ENCODE measurements at places on chromosomes 2 and 18. TPM values are rescaled to one million over a fixed set of nuclear protein-coding genes. Genes with fewer than 3 reads are reported as not detected.

- DNase-seq: peak; percentile 10
Observed at GRCh38 chr2:117745537-117745936, 69.0 kb upstream of the DDX18 start.

- no peak for DNase-seq
Observed at GRCh38 chr18:36628435-36629137, 200.2 kb downstream of the TPGS2 start.

GRCh38 chr2:235495373-235496238 is 1.8 kb downstream of the AGAP1 start:
- peak; percentile 51 for DNase-seq

GRCh38 chr2:85154048-85154753 is 21.0 kb downstream of the TCF7L1 start:
- DNase-seq: no peak

DNA sequence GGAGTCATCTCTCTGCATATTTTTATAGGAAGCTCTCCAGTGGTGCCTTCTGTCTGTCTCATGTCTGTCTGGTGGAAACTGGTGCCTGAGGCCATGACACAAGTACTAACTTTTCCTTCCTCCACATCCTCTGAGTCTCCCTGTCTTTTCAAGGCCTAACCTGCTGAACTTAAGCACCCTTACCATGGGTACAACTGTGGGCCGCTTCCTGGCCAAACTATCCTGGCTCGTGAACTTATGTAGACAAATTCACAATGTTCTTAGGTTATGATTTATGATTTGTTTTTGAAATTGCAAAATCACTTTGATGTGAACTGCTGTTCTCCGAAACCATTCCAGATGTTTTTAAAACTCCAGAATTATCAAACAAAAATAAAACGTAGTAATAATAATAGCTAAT is 804.5 kb upstream of the POU3F3 start:
- DNase-seq: no peak

- no peak for DNase-seq
Observed at GRCh38 chr2:55107436-55107835, 57.2 kb upstream of the RTN4 start.

DNA sequence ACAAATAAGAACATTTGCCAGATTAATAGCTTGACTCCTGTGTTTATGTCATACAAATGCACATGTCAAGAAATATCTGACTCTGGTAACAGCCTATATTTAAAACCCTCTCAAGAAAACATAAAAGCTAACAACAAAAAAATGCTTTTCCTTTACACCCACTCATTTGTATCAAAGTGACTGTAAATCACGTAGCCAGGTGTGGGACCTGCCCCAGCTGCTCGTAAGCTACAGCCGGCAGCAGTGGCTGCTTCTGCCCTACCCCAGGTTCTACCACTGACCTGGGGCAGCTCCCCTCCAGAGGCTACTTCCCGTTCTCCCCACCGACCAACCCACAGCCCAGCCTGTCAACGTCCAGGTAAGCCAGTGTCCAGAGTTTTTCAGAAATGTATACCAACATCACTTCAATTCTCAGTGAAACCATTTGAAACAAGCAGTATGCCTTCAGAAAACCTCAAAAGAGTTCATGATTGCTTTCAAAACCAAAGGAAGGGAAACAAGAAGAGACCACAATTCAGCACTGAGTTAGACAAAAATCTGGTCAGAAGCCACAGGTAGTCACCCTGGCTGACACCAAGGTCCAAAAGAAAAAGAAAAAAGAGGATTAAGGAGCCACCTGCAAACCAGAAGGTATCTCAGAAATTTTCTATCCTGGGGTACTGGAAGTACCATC is 40.4 kb downstream of the KIDINS220 start:
- DNase-seq: no peak

- no peak for DNase-seq
Observed at GRCh38 chr2:51516667-51517066, 484.7 kb upstream of the NRXN1 start.

- peak; percentile 12 for DNase-seq
Observed at GRCh38 chr18:64244571-64244970, 95.7 kb upstream of the LINC00305 start.

- DNase-seq: peak; percentile 79
Observed at GRCh38 chr2:28390746-28391563, 1.7 kb upstream of the FOSL2 start.

DNA sequence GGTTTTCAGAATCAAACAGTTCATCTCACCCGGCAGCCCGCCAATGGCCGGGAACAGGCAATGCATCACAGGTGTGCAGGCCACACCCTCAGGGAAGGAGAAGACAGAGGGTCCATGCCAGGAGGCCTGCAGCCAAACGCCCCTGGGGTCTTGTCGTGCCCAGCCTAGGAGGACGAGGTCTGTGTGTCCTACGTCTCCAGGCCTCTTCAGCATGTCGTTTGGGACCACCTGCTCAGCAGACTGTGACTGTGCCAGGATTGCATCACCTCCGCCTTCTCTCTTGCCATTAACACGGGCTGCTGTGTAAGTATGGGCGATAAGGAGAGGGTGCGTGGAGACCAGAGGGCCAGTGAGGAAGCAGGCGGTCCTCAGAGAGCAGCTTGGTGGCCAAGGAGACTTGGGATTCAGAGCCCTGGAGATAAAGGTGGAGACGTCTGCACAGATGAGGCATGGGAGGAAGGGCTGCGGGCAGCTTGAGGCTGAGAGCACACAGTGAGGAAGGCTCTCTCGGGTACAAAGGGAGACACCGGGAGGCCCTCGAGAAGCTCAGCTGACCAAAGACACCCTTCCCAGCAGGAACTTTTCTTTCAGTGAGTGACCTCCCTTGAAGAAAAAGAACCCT is 37.4 kb upstream of the KLHL29 start:
- DNase-seq: no peak

- no peak for DNase-seq
Observed at GRCh38 chr2:215442401-215442787, 6.5 kb upstream of the FN1 start.

DNA sequence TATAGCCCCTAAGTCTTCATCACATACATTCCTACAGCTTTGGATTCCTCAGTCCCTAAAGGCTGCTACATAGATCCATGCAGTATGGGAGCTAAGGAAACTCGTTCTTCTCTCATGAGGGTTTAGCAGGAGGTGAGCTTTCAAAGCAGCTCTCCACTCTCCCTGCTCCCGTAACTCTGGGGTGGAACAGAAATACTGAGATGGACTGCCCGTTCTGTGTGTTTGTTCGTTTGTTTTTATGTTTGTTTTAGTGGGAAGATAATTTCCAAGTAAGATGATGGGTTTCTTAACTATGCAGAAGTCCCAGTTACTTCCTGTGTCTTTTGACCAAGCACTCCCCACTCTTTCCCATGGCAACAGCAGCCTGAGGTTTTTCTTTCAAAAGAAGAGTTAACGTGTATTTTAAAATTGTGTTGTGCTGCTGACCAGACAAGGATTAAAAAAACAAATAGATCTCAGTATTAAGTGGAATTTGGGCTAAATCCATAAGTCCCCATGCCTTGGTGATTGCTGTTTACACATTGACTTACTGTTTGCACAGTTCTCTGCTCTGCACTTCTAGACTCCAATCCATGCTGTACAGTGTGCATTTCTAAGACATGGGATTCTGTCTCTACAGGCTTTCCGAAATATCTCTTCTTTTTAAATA is 156.4 kb upstream of the SH3BP4 start:
- DNase-seq: no peak

- DNase-seq: peak; percentile 45
Observed at GRCh38 chr2:236972491-236973342, 113.0 kb upstream of the COPS8 start.

DNA sequence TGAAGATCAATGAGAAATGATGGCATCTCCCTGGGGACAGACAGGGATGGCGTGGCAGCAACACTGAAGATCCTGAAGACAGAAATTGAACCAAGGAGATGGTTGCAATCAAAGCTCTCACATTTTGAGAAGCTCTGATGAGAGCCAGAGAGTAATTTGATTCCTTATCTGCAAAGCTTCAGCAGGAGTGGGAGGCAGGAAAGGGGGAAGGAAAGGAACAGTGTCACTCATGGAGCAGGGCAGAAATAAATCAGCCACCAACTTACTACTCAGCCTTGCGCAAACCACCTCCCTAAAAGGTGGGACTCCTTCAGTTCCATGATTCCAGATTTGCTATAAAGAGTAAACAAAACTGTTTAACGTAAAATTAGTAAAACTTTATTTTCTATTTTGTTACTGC is 119.2 kb downstream of the CACNB4 start:
- DNase-seq: no peak

DNA sequence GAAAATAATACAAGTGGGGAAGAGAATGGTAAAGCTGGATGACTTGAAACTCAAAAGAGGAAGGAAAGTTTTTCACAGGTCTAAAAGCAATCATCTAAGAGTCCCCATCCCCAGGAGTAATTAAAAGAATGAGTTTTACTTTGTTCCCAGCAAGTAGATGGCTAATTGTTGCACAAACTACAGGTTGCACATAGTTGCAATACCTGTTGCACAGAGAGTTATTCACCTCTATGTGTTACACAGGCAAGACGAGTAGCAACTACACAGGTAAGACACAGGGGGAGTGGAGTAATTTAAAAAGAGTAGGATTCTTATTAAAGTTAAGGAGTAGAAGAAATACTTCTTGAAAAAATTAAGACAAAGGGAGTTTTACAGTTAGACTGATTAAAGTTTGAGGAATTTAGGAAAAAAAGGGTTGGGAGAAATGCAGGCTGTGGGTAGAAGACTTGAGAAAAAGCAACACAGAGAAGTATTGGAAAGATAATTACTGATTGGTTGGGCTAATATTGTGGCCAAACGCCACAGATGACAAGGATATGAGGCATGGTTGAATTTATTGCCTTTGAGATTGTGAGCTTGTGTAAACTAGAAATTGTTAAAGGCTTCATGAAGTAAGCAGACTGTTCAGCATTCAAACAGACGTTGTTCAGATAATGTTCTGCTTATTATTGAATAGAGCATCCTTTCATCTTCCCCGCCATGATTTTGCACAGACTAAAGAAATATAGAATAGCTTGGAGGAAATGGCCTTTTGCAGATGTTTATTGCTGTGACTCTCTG is 699.3 kb downstream of the NR4A2 start:
- no peak for DNase-seq

GRCh38 chr18:79695856-79696850 is 16.6 kb downstream of the CTDP1 start:
- no peak for DNase-seq

DNA sequence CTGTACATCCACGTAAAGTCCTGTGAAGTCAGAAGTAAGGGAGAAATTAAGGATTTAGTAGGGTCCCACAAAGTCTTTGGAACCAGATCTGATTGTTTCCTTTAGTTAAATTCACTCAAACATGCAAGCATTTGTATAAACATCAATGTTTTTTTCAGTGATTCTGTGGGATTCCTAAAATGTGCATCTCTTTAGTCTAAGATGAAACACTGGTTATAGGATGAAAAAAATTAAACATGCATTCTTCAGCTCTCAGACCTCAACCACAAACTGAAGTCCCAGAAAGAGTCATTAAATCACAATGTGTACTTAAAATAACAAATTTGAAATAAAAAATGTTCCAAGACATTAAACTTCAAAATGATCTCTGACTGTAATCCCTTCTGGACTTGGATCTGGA is 76.5 kb upstream of the APCDD1 start:
- DNase-seq: no peak

- DNase-seq: no peak
Observed at GRCh38 chr2:37753758-37754157, 82.3 kb upstream of the CDC42EP3 start.

DNA sequence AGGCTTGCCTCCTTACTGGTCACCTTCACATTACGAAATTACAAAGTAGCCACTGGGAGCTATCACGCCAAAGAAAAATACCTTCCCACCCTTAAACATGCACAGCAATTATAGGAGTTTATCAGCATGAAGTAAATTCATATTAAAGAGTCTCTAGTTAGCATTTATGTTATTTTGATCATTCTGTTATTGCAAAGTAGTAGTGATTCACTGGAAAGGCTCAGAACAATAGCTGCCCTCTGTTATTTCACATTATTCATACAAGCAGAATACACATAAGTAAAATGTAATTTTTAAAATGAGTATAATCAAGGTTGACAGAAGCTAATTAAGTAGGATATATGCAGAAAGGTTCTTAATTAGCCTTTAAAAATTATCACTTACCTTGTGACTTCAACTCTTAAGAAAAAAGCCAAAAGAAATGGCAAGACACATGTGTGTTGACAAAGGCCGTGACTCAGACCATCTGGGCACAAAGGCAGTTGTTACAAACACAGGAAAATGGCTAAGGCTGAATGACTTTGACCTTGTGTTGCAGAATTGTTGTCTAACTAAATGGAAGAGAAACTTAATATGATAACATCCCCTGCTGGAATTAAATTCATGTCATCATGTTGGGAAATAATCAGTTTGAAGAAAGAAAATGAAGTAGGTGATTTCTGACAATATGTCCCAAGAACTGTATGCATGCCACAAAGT is 108.3 kb downstream of the ARL6IP6 start:
- DNase-seq: no peak

- no peak for DNase-seq
Observed at GRCh38 chr18:54752185-54752584, 76.1 kb upstream of the RAB27B start.

DNA sequence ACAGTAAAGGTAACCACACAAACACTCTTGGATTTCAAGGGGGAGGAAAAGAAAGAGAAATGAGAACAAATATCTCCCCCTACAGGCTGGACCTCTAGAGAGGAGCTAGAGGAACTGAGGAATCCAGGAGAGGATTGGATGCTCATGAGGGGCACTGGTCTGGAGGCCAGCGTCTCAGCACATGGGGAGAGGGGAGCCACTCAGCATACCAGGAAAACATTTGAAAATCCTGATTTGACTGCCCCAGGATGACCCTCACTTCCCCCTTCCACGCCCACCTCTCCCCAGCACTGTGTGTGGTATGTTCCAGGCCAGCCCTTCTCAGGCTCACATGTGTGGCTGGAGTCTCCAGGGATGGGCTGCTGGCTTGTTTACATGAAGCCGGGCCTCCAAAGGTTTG is 396.8 kb upstream of the ID2 start:
- DNase-seq: peak; percentile 25

- DNase-seq: no peak
Observed at GRCh38 chr2:100042562-100042961, 99.8 kb downstream of the AFF3 start.

The STRN gene
- 20.9 TPM for total RNA-seq

The CTAGE1 gene
- not detected for total RNA-seq

The C2orf81 gene
- 6.0 TPM for total RNA-seq

The SGPP2 gene
- total RNA-seq: 0.34 TPM

The CD8B2 gene
- total RNA-seq: not detected

The EVX2 gene
- not detected for total RNA-seq

The WDR75 gene
- total RNA-seq: 85.3 TPM

The PRADC1 gene
- 8.2 TPM for total RNA-seq

The METTL5 gene
- total RNA-seq: 98.5 TPM

The FAM110C gene
- total RNA-seq: 0.50 TPM

The DPP10 gene
- total RNA-seq: 6.5 TPM

The NRP2 gene
- total RNA-seq: 32.0 TPM

The CXCR1 gene
- not detected for total RNA-seq

The SOWAHC gene
- total RNA-seq: 7.2 TPM

The RTP5 gene
- not detected for total RNA-seq

The REG3A gene
- total RNA-seq: not detected

The NPHP1 gene
- 8.1 TPM for total RNA-seq

The EIF2AK3 gene
- 14.9 TPM for total RNA-seq

The GREB1 gene
- total RNA-seq: 30.8 TPM

The FIGN gene
- total RNA-seq: 27.7 TPM
